ENCODE measurements at places on chromosomes 12 and 14.

DNA sequence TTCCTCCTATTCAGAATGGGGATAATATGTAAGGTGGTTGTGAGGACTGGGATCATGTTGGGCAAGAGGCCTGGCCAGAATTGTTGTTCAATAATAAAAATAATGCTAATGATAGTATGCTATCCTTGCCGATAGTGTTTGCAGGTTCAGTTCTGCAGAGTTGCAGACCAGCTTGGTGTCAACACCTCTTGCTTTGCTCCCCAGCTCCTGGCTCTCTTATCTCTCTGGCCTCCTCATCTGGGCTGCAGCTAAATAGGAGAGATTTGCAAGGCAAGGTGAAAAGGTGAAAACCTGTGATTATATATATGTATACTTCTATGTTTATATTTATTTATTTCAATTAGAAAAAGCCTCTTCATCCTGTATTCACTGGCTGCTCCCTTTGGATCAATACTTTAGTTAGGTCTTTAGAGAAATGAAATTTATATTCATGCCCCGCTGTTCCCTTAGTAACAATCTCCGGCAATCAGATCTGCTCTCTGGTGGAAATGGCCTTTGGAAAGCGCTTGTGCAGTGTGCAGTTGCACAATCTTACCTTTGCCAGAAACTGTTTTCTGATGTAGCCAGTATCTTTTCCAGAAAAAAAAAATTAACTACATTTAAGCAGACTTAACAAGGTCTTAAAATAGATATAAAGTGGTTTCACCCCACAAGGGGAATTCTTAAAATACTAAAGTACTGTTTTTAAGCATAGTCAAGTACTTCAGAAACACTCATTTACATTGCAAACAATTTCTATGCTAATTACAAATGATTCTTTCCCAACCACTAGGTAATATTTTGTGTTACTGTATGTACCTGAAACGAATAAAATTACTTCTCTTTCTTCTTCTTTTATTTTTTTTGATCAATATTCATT is 19.1 kb upstream of the ACVR1B start:
- DNase-seq = no peak

GRCh38 chr14:23653051-23653450 is 16.9 kb downstream of the DHRS2 start:
- DNase-seq = no peak

DNA sequence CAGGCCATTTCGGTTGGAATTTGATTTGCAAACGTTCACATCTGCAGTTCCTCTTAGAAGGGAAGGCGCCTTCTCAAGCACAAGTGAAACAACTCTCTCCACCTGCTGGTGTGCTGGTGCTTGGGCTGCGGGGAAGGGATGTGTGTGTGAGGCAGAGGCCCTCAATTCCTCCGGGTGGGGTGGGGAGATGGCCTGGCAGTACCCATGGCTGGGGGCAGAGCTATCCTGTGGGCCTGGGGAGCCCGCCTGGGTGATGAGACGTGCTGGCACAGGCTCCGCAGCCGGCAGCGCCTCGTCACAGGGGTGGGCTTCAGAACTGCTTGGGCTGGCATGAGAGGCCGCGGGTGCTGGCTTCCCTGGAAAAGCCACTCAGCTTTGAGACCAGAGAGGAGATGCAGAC is 28.9 kb upstream of the TDRD9 start:
- DNase-seq = no peak

DNA sequence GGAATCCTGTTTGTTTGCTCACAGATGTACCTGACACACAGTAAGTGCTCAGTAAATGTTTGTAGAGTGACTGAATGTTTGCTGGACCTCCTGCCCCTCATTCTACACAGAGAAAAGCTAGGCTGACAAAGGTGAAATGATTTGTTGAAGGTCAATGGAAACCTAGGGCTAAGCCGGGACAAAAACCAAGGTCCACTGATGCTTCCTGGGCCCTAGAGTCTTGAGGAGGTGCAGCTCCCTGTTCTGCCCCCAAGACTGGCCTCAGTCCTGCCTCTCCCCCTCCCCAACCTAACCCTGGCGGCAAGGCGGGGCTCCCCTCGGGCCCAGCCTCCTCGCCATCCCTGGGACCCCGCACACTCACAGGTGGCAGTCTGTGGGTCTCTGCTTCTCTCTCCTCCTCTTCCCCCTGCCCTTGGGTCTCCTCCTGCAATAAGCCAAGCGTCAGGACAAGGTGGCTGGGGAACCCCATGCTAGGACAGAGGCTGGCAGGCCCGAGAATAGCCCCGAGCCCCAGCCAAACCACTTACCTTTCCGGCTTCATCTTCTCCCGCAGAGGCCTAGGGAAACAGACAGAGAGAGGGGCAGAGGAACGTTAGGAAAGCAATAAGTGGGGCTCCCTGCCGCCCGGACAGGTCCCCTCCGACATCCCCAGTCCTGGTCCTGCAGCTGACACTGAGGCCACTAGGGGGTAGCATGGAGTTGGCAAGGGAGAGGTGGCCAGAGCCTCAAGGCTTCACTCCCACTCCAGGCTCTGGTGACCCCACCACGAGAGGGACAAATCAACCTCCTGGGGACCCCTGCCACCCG is 9.3 kb downstream of the PGF start:
- DNase-seq = peak; percentile 88

DNA sequence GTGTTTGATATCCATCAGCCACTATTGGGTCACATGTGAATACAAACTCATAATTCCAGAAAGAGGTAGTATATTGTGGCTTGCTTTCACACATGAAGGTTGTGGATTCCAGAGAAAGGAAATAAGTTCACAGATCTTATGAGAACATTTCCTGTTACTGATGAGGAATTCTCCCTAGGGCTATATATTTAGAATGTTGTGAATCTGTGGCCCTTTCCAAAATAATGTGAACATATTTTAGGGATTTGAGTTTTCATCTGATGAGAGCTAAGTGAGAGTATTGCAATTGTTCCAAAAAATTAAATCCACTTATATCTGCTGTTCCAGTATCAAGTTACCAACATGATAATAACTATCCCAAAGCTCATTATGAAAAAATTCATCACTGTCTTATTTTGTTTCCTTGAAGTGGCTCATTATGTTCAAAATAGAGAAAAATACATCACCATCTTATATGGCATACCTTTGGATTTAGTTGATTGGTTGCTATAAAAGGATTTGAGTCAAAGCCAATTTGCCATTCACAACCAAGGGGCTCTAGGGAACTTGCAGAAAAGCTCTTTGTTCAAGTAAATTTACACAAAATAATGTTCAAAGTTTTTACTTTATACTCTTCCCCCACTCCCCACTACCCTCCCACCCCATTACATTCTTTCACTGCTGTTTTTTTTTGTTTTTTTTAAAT is 76.3 kb downstream of the MYRFL start:
- DNase-seq = no peak

DNA sequence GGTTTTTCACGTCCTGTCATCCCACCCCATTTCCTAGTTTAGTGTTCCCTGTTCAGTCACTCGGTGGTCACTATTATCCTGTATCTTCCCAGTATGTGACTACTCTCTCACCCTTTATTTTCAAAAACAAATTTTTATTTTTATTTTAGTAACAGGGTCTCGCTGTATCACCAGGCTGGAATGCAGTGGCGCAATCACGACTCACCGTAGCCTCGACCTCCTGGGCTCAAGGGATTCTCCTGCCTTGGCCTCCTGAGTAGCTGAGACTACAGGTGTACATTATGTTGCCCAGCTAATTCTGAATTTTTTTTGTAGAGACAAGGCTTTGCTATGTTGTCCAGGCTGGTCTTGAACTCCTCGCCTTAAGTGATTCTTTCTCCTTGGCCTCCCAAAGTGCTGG is 20.1 kb upstream of the PRICKLE1 start:
- DNase-seq = no peak

GRCh38 chr12:105920161-105920684 is 218.5 kb downstream of the NUAK1 start:
- DNase-seq = peak; percentile 51

DNA sequence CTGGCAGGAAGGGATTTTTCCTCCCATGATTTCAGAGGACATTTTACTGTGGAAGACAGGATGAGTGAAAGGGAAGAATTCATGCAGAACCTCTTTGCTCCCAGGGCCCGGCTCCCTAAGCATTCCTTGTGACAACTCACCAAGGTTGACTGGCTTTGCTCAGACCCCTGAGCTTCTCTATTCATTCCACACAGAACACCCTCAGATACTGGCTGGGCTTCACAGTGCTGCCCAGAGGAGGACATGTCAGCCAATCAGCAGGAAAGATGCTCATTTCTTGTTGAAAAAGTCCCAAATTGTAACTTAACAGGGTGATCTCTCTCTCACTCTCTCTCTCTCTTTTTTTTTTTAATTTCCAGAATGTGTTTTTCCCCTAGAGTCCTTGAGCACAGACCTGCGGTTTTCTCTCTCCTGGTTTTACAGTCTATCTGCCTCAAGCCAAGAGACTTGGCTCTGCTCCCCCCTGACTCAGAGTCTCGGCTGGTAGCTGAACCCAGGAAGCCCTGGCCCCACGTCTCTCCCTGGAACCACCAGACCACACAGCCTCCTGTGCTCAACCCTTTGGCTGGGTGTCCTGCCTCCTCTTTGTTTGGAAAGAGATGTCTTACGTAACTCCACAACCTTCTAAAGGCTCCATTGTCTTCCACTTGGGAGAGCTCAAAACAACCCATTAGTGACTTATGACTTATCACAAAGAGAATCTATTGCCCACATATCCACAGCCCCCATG is 43.9 kb downstream of the SSPN start:
- DNase-seq = peak; percentile 61

GRCh38 chr14:50311972-50312733 is at the start of the genes DMAC2L and L2HGDH:
DMAC2L (plus strand) TSS chr14:50312324; CDS start chr14:50321488, 9,164 bp downstream.
L2HGDH (minus strand) TSS chr14:50312229; CDS start chr14:50312150, 79 bp downstream.
- DNase-seq = peak; percentile 96

- no peak for DNase-seq
These were observed 6.7 kb upstream of the TESC start for GRCh38 chr12:117105902-117106301.

GRCh38 chr12:92472201-92472600 is 230.6 kb upstream of the PLEKHG7 start:
- no peak for DNase-seq

- DNase-seq = no peak
These were observed 89.8 kb upstream of the DYRK2 start for GRCh38 chr12:67558775-67559174.

DNA sequence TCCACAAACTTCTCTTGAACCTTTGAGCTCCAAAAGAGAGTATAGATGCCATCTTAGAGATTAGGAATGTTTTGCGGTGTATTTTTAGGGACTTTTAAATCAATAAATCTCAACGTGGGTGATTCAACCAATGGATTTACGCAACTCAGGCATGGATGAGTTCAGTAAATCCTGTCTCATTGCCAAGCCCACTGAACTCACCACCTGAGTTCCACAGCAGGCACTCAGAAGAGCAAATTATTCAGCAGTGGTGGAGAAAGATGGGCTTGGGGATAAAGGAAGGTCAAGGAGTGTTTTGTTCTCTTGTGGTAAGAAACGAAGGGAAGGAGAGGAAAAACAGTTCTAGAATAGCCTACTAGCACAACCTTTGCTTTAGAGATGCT is 68.7 kb upstream of the HMGA2 start:
- DNase-seq = no peak

GRCh38 chr12:57632958-57633840 is at the start of gene B4GALNT1:
B4GALNT1 (minus strand) TSS chr12:57633201; CDS start chr12:57632132, 1,069 bp downstream.
- DNase-seq = peak; percentile 61

- DNase-seq = no peak
These were observed 147.6 kb downstream of the RIMBP2 start for GRCh38 chr12:130568501-130568900.

DNA sequence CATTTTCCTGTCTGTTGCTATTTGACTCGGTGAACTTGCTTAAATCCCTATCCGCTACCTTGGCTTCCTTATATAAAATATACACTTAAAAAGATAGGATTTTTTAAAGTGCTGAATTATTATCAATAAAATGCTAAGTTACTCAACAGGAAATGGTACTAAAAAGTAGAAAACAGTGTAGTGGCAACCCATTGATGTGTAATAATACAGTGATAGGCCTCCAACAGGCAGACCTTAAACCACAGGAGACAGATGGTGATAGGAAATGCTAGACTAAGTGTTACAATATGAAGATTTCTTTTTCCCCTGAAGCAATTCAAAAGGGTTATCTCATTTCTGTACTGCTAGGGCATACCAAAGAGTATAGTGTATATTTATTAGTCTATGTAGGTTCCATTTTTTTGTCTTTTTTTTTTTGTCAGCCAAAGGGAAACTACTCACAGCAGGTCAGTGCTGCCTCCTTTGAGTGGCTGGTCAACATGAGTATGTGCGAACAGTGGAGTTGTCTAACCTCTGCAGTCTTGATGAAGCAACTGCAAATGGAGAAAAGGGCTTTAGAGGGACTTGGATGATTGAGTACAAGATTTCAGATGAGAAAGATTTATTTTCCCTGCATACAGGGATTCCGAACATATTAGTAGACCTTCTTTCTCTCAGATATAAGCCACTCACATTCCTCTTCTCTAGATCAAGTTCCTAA is 183.8 kb downstream of the ACSS3 start:
- DNase-seq = no peak

DNA sequence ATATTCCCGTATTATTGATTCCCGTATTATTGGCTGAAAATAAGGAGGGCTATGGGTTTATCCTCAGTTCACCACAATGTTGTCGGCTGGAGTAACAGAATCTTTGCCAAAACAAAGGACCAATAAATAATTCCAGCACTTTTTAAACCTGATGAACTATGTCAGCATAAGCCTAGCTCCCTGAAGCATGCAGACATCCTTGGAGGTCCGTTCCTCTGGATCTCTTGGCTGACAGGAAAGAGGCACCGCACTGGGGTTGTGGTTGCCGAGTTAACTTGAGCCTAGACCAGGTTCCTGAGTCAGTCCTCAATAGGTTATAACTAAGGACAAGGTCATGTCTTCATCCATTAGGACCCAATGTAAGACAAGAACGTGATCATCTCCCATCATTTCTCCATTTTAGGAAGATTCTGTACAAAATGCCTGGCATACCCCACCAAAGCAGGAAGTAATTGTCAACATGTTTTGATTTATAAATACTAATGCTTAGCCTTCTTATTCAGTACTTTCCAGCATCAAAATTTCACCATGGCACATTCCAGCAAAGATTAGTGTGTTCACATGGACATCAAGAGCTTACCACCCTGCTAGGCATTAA is 36.6 kb downstream of the NID2 start:
- no peak for DNase-seq

DNA sequence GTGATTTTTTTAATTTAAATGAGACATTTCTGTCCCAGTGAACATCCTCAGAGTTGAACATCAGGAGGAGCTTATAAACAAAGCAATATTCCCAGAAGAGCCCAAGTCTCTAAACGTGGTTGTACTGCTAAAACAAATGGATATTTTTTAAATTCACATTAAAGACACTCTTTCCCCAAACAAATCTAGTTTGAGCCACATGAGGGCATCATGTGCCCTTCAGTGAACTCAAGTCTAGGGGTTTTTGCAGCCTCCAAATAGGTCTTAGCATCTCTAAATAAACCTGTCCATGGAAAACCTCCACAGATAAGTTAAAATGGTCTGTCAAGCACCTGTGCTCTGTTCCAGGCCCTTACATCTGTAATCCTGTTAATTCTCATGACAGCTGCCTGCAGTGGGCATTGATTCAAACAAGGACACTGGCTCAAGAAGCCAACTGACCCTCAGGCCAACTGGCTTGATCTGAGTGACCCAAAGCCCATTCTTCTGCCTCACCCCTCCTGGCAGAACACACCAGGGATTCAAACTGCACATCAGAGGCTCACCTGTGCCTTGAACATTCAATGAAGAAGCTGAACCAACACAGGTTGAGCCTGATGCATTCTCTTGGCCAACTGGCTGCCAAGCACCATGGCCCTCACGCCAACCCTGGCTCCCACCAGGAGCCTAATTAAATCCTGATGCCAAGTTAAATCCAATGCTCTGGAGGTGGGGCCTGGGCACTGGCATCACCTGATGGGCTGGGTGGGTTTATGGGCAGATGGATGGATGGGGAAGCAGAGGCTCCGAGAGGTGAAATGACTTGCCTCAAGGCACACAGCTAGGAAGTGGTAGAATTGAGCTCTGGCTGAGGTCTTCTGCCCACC is 8.6 kb downstream of the ISCU start:
- no peak for DNase-seq

Data from heart left ventricle (tissue), 16 donors.